ENCODE measurements at places on chromosomes 1 and 21. TPM values are rescaled to one million over a fixed set of nuclear protein-coding genes. Genes with fewer than 3 reads are reported as not detected.

The MPL gene
- not detected for polyA plus RNA-seq

The SHE gene
- polyA plus RNA-seq, result not detected

The HPDL gene
- 0.18 TPM for polyA plus RNA-seq

The AVPR1B gene
- not detected for polyA plus RNA-seq

The TRIM67 gene
- 8.0 TPM for polyA plus RNA-seq
